Stimulated activated CD4-positive, alpha-beta T cell treated with anti-CD3 and anti-CD28 coated beads, Interleukin-15, amount 100 ng/mL, for 48 hours (primary cell): ENCODE measurements at places on chromosomes 5 and 9.

GRCh38 chr9:26650325-26650724, 242.3 kb downstream of the CAAP1 start:
- no peak for DNase-seq

GRCh38 chr9:117772960-117773359, 68.8 kb downstream of the TLR4 start:
- no peak for DNase-seq

DNA sequence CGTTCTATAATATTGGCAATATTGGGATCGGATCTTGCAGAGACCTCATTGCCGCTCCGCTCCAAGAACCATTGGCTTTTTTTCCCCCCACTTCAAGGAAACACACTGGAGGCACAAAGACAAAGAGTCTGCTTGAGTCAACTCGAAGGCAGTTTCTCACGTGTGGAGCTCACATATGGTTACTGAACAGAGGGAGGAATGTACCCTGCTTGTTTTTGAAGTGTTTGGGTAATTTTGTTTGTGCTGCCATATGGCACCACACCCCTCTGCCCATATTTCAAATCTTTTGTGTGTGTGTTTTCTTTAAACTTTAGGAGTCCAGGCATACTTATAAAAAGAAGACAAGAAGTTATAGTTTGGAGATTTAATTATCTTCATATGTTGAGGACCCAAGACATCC, 595.9 kb downstream of the DTWD2 start:
- no peak for DNase-seq

- DNase-seq, result no peak
Observed at GRCh38 chr5:40390281-40391149, 289.2 kb upstream of the PTGER4 start.

DNA sequence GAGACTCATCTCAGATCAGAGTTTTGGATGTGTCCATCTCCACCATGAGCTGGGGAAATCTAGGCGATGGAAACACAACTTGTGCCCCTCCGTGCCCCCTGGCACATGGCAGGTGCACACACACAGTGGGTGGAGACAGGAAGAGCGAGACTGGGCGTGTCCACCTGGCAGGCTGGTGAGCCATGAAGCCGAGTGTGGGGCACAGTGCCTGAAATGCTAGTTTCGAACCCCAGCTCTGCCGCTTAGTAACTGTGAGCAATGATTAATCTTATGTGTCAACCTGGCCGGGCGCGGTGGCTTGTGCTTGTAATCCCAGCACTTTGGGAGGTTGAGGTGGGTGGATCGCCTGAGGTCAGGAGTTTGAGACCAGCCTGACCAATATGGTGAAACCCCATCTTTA, 80.8 kb upstream of the RNU6ATAC start:
- DNase-seq, result no peak

- DNase-seq, result no peak
Observed at GRCh38 chr5:53766673-53767072, 206.2 kb downstream of the NDUFS4 start.

GRCh38 chr9:72557549-72557948, 36.1 kb downstream of the TMC1 start:
- DNase-seq, result peak; percentile 61

- DNase-seq, result no peak
Observed at GRCh38 chr9:132978451-132979131, at the start of gene GFI1B. Gene GFI1B, plus strand, starts transcription at chr9:132978694. Its CDS starts 7,985 bp downstream, at chr9:132986679.

- DNase-seq, result no peak
Observed at GRCh38 chr5:78717674-78718584, 69.4 kb upstream of the LHFPL2 start.

DNA sequence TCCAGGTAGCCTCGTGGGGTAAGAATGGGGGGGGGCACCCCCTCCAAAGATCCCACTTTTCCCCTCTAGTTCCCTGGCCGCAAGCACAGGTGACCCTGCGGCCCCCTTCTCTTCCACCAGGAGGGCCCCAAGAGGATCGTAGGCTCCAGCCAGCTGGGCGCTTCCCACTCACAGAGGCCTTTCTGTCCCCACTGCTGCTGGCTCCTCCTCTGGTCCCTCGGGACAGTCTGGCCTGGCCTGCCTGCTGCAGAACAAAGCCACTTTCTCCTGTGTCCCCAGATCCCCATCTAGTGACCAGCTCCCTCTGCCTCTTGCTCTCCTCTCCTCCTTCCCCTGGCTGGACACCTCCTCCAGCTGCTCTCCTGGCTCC, 534 bp upstream of the SAPCD2 start:
- DNase-seq, result no peak

DNA sequence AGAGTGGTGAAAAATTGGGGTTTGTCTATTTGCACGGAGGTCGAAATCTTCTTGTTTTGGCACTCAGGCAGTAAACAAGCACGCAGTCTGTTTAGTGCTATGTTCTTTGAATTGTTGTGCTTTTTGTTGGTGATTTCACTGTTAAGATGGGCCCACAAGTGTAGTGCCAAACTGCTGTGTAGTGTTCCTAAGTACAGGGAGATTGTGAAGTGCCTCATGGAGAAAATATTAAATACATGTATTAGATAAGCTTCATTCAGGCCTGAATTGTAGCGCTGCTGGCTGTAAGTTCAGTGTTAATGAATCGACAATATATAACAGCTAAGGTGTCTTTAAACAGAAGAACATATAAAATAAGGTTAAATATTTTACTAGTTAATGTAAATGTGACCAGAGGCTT, 17.3 kb downstream of the SREK1 start:
- no peak for DNase-seq

DNA sequence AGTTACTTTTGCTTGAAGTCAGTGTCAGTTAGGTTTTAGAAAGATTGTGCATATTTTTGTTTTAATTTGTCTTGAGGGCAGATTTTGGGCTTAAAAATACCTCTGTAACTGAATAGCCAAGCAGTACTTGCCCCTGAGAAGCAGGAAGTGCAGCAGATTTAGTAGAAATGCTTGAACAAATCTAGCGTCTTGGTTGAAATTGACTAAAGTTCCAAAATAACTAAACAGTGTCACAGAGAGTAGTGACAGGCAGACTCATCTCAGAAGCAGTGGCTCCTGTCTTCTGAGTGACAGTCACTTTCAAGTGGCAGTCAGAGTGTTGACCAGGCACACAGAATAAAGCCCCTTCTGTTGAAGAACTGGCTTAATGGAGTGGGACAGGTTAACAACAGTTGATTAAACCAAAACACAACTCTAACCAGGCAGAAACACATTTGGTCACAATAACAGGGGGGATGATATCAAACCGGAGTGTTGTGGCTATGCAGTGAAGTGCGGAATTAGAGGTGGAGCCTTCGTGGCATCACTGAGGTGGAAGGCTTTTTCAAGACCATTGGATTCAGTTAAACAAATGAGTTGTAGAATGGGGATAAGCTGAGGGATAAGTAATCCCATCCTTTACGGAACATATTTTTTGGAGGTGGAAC, 29.1 kb downstream of the TRIO start:
- no peak for DNase-seq

GRCh38 chr5:133899506-133899905, 68.9 kb downstream of the C5orf15 start:
- DNase-seq, result no peak

DNA sequence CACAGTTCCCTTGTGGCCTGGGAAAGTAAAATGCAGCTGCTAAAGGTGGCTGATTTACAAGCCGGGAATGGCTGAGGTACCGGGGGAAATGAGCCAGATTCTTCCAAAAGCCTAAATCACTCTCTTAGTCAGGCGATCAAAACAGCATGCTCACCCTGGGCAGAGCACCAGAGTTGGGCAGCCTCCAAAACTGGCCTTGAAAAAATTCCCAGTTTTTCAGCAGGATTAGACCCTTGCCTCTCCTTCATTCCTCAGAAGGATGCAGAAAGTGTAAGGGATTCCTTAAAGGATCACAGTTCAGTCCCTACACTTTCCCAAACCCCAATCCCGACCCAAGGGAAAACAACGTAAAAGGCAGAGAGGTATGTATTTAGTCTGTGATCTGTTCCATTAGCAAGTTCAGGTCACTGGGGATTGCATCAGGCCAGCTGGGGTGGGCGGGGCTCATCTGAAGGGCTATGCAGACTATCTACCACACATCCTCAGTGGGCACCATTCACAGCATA, 16.9 kb downstream of the TMEM174 start:
- no peak for DNase-seq

DNA sequence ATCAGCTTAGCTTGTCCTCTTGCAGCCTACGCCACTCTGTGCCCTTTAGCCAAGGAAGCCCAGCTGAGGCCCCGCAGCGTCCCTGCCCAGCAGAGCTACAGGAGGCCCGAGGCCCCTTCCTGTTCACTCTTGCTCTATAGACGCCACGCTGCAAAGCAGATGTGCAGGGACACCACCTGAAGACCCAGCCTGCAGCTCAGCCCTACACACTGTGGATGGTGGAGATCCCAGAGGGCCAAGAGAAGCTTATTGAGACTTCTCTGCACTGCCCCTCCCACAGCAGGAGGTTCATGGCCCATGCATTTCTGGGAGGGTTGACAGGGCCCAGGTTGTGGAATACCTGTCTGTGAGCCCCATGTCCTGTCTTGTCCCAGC, 33.6 kb downstream of the IRF1 start:
- no peak for DNase-seq
